ENCODE measurements at places on chromosomes 4 and X.

- no peak for DNase-seq
Observed at GRCh38 chr4:143421609-143422008, 84.9 kb downstream of the GAB1 start.

DNA sequence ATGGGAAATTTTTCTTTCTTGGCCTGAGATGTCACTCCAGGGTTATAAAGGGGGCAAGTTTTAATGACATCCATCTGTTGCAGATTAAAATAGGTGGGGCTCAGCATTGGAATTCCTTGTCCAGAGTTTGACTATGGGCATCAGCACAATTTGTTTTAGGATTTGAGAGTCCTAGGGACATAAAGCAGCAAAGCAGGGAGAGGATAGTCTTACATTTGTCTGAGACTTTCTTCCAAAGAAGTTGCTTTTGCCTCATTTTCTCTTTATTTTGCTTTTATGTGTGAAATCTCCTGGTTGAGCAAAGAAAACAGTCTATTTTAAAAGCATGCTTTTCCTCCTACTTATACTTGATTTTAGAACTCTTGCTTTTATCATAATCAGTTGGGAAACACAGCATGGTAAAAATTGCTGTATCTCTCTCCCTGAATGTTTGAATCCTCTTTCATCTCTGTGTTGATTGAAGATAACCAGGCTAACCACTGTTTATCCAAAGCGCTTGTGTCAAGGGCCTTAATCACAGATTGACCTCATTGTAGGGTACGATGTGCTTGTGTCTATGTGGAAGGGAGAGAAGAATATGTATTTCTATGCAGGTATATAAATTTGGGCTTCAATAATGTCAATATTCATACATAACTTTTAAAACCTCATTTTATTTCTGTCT is 121.5 kb downstream of the ANK2 start:
- DNase-seq: no peak

DNA sequence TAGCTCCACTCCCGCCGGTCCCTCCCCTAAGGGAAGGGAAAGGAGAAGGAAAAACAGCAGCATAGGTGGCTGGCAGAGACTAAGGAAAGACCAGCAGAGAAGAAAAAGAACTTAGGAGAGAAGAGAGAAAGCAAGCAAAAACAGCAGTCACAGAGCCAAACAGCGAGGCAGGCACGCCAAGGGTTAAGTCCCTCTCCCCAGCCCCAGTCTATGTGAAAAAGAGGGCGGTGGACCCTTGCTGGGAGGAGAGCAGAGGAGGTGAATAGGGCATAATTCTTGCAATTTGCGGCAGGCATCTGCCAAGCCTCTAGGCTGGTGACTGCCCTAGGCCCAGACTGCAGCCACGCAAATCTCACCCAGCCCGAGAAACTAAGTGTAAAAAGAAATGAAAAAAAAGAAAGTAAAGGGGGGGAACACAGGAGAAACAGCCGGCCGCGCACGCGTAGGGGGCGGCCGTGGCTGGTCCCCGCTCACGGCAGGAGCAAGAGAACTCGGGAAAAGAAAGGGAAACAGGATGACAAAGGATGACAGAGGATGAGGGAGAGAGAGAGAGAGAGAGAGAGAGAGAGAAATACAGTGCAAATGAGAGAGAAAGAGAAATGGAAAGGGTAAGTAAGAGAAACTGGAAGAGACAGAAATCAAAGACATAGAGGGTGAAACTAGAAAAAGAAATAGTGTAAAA is 48.6 kb downstream of the MAGEA9 start:
- DNase-seq: no peak

- no peak for DNase-seq
Observed at GRCh38 chr4:175973027-175973923, 92.4 kb upstream of the WDR17 start.

GRCh38 chr4:177737387-177737940 is 295.2 kb upstream of the AGA start:
- no peak for DNase-seq

GRCh38 chr4:3417448-3417847 is 24.3 kb upstream of the HGFAC start:
- DNase-seq: no peak

DNA sequence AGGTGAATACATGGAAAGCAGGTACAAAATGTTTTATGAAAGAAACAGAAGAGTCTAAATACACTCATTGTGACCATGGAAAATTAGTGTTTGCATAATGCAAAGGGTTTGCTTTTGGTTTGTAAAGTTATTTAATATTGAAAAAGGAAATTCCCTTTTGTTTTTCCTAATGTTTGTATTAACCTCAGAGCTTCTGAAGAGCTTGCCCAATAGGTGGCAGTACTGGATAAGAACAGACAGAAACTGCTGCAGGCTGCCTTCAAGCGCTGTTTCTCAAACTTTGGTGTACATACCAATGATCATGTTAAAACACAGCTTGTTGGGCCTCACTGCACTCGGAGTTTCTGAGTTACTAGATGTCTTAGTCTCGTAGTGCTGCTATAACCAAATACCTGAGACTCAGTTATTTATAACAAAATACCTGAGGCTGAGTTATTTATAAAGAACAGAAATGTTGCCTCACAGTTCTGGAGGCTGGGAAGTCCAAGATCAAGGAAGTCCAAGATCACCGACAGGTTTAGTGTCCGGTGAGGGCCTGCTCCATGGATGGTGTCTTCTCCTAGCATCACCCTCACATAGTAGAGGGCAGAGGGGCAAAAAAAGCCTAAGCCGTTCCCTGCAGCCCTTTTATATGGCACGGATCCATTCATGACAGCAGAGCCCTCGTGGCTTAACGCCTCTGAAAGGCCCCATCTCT is 54.2 kb downstream of the SUPT20HL2 start:
- peak; percentile 57 for DNase-seq

GRCh38 chrX:40168480-40169011 is 70.8 kb upstream of the BCOR start:
- no peak for DNase-seq
